Lower leg skin (tissue), 4 donors: ENCODE measurements at places on chromosomes 11 and 22. TPM values are rescaled to one million over a fixed set of nuclear protein-coding genes. Genes with fewer than 3 reads are reported as not detected.

BARX2 gene
- 13.2 TPM for total RNA-seq

ABTB2 gene
- 6.1 TPM for total RNA-seq

TNRC6B gene
- total RNA-seq, result 41.8 TPM

BACE1 gene
- 9.1 TPM for total RNA-seq

TYR gene
- total RNA-seq, result 4.2 TPM

PKDREJ gene
- not detected for total RNA-seq

CEP126 gene
- total RNA-seq, result 2.6 TPM

DCDC1 gene
- 0.42 TPM for total RNA-seq

KCNJ1 gene
- 0.88 TPM for total RNA-seq

YPEL4 gene
- 4.3 TPM for total RNA-seq

LGALS12 gene
- total RNA-seq, result not detected

ATXN10 gene
- total RNA-seq, result 35.5 TPM

SYT13 gene
- not detected for total RNA-seq

MS4A7 gene
- 2.5 TPM for total RNA-seq

OR5A1 gene
- not detected for total RNA-seq

ARHGEF17 gene
- 17.4 TPM for total RNA-seq

PAX6 gene
- total RNA-seq, result not detected

OR51B4 gene
- total RNA-seq, result not detected
